Epithelial cell of esophagus (primary cell): ENCODE measurements at places on chromosomes 3 and 15.

- DNase-seq, result peak; percentile 80
Measured at GRCh38 chr3:52682016-52682415, 3.7 kb downstream of the PBRM1 start.

DNA sequence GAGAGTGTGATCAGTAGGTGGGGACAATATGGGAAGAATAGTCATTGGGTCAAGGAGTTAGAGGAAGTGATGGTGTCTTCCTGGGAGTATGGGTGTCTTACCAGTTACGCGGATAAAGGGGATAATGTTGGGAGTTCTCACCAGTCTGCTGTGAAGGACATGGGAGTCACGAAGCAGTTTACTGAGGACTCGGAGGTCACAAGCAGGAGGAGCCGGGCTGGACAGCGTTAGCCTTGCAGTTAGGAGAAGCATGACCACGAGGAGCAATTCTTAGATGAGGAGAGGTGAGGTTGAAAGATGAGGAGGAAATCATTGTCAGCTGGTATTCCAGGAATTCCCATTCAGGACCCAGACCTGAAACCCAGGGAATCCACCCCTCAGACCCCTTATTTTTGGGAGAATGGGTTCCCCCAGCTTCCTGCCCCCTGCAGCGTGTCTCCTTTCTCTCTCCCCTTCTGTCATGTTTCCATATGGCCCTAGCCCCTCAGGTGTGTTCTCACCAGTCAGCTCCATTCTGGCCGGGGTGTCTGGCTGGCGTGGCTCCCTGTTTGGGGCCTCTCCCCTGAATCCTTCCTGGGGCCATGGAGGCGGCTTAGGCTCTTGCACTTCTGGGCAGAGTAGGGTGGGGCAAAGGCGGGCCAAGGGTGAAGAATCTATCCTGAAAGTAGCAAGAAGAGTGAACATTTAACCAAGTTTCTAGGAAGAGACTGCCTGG, 2.1 kb downstream of the THPO start:
- DNase-seq, result no peak

DNA sequence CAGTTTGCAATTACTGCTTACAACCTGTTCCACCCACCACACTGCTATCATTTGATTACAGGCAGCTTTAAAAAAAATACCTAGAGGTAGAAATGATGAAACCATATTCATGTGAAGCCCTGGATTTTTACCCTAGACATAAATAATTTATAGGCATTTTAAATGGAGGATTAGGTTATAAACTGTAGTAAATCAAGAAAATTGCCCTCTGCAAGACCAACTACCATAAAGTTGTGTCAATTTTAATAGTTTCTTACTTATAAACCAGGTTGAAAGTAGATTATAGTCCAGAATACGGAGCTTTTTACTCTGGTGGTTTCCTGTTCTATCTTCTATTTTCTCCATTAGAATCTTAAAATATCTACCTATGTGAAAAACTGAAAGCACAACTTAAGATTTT, 13.9 kb downstream of the TNIK start:
- no peak for DNase-seq

- DNase-seq, result no peak
Measured at GRCh38 chr3:47416041-47416440, 35.2 kb downstream of the PTPN23 start.

DNA sequence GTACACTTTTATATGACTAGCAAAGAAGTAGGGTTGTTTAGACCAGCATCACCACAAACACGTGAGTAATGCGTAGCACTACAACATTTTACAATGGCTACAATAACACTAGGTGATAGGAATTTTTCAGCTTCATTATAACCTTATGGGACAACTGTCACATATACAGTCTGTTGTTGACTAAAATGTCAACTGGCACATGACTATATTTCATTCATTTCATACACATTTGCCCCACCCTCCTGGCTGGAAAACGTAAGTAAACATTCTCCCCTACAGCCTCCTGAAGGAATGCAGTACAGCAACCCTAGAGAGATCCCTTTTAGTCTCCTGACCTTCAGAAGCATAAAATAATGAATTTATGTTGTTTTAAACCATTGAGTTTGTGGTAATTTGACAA, 16.2 kb downstream of the RIOX2 start:
- DNase-seq, result no peak

DNA sequence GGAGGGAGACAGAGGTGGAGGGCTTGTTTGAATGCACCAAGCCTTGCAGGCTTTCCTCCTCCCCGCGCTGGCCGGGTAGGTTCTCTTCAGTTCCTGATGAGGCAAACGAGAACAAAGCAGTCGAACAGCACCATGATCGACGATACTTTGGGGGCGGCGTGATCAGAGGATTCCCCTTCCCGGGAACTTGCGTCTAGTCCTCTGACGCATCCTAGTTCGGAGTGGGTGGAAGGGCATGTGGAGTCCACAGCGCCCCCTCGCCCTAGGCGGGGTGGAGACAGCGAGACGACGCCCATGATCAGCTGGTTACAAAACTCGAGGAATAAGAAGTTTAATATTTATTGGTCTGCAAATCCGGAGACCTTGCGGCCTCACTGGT, 452 bp upstream of the SV2B start:
- peak; percentile 54 for DNase-seq

- DNase-seq, result no peak
Measured at GRCh38 chr3:187799942-187800641, 54.8 kb upstream of the BCL6 start.

DNA sequence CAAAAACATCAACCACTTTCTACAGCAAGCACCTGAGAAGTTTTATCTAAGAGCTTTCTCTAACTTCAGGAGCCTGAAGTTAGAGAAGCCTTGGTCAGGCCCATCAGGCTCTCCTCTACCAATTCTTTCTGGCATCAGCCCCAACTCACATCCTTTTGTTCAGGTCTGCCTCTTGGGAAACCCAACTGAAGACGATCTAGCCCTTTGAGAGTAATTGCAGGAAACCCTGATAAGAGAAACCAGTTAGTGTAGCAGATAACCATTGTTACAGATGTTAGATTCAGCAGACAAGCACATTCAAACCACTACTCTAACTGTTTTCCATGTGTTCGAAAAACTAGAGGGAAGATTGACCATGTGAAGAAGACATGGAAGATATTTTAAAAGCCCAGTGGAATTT, 27.0 kb upstream of the DYNC1LI1 start:
- no peak for DNase-seq

GRCh38 chr15:88004399-88004798, 252.1 kb downstream of the NTRK3 start:
- DNase-seq, result no peak

DNA sequence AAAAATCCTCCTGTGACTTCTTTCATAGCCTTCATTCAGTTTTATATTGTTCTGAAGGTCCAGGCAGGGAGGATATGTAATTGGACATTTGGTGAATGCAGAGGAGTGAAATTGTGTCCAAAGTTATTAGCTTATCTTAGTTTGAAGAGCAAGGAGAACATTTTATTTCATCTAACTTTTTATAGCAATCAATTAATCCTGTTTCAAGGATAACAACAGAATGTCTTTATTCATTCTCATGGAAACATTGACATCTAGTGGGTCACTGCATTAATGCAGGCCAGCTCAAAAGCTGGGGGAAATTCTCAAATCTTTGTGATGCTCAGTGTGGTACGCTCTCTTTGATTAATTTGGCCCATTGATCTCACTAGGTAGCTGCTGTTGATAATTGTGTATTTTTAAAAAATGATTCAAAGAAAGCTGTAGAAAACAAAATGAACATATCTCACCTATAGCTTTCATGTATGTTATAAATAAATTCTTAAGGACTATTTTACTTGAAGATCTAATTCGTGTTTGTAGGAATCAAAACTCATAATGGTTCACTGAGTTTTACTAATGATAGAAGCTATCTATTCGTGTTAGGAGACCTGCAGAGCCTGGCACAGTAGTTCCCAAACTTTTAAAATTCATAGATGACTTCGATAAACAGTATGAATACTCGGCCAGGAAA, 150.8 kb upstream of the KCNMB2 start:
- DNase-seq, result peak; percentile 46

- DNase-seq, result no peak
Measured at GRCh38 chr3:165505657-165506056, 309.5 kb upstream of the SLITRK3 start.

DNA sequence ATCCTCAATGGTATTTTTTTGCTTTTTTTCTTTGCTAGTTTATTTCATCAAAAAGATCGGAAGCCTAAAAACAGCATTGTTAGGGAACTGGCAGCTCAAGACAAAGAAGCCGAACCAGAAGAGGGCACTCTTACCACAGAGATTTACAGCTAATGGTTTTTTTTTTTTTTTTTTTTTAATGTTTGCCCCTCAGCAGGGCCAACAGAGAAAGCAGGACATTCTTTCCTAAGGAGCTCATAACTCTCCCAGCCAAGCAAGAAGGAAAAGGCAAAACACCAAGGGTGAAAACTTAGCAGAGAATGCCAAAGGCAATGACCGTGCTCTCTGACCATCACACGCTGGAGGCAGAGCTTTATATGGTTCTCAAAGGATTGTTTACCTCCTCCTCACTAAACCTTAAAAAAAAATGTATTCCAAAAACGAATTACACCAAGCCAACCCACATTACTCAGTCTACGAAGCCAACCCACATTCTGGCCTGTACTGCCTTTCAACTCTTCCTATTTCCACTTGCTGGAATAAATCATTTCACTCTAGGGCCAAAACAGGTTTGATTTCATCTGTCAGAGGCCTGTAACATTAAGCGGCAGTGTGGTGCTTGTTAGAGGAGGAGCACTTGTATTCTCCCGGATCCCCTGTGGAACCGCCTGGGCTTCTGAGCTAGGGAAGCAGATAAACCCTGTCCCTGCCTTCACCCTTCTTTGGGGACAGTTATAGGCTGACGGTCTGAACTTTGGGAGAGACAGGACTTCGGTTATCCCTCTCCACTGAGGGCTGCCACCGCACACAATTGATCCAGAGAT, 35.6 kb upstream of the GYG1 start:
- peak; percentile 60 for DNase-seq

- no peak for DNase-seq
Measured at GRCh38 chr15:98121957-98122356, 161.5 kb downstream of the ARRDC4 start.

DNA sequence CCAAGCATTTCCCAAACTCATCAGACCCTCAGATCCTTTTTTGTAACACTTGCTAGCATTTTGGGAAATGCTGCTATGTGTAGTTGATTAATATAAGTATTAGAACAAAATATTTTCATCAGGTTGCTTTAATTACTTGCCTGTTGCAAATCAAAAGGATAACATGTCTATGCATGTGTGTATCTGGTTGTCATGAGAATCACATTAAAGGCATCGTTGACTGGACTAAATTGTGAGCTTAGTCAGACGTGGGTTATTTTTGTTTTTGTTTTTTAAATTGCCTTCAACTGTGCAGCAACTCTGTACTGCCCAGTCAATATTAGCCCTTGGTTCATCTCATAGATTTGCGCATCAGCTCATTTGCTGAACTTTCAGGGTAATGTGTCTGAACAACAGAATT, 81.6 kb downstream of the SLMAP start:
- peak; percentile 65 for DNase-seq

DNA sequence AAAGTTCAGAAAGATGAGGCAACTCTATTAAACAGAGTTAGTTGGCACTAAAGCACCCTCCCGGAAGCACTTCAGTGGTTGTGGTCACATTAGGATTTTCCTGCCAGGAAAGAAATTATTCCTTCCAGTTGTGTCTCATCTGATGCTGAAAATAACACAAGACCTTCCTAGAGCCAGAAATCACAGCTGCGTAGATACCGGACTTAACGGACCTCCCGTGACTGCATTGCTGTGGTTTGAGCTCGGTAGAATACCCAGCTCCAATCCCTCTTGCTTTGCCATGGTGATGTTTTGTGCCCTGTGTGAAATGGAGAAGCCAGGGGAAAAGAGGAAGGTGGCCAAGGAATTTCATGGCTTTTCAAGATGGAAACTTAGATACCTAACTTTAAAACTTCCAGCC, 215.0 kb upstream of the IGF1R start:
- DNase-seq, result no peak

DNA sequence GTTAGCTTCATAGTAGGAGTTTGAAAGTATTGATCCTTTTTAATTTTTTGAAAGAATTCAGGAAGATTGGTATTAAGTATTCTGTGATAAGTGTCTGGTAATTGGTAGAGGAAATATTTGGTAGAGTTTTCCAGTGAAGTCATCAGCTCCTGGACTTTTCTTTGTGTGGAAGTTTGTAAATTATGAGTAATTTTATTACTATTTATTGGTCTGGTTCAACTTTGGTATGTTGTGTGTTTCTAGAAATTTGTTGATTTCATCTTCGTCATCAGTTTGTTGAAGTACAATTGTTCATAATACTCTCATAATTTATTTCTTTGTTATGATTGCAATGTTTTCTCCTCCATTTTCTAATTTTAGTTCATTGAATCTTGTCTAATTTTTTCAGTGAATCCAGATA, 832.0 kb downstream of the OTOL1 start:
- no peak for DNase-seq

- no peak for DNase-seq
Measured at GRCh38 chr3:49614936-49615335, 59.2 kb upstream of the APEH start.

GRCh38 chr3:101509811-101510210, 3.2 kb downstream of the SENP7 start:
- DNase-seq, result peak; percentile 71

DNA sequence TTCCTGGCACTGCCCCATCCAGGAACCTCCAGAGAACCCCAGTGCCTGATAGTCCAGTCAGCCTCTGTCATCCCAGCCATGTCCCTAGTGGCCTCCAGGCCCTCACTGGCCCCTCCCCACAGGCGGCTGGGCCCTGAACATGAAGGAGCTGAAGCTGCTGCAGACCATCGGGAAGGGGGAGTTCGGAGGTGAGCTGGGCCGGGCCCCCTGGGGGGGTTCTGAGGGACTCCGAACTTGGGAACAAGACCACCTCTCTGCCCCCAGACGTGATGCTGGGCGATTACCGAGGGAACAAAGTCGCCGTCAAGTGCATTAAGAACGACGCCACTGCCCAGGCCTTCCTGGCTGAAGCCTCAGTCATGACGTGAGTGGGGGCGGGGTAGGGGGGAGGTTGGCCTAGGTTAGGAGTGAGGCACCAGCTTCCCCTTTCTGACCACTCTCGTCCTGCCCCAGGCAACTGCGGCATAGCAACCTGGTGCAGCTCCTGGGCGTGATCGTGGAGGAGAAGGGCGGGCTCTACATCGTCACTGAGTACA, 12.0 kb upstream of the LMAN1L start:
- DNase-seq, result no peak

- DNase-seq, result no peak
Measured at GRCh38 chr3:171365489-171365888, 94.7 kb downstream of the TNIK start.

DNA sequence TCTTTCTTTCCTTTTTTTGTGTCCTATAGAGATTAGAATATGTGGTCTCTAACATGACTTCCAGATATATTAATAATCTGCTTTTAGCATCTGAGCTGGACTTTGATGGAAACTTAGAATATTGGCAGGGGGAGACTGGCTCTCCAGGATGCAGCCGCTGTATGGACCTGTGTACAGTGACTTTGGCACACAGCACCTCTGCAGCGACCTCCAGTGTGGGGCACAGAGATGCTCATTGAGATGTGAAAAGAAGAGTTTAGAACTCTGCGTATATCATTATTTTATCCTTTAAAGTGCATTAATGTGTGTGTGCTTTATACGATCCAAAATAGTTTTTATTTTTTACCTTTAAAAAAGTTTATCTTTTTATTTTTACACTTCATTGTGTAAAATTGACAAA, 18.3 kb downstream of the CFAP161 start:
- DNase-seq, result no peak
